T-cell (primary cell): ENCODE measurements at places on chromosomes 7 and 10. TPM values are rescaled to one million over a fixed set of nuclear protein-coding genes. Genes with fewer than 3 reads are reported as not detected.

METTL27 gene
- 0.45 TPM for total RNA-seq

BMPR1A gene
- 11.4 TPM for total RNA-seq

- no peaks in the 10 kb centered on the region for H3K27me3 ChIP-seq
- H3K27ac ChIP-seq, result no peak overlapping the region
- H3K4me3 ChIP-seq, result no peak overlapping the region
Measured at GRCh38 chr7:41205600-41205999, 497.3 kb downstream of the INHBA start.

- H3K4me3 ChIP-seq, result no peak overlapping the region
- DNase-seq, result no peak
- no peaks in the 10 kb centered on the region for H3K36me3 ChIP-seq
- H3K27me3 ChIP-seq, result peaks cover 4% of the 10 kb centered on the region
- no peak overlapping the region for H3K27ac ChIP-seq
Measured at GRCh38 chr7:45576249-45576929, 2.2 kb downstream of the ADCY1 start.

GRCh38 chr7:80794631-80795573 is 123.9 kb downstream of the SEMA3C start:
- no peaks in the 10 kb centered on the region for H3K27me3 ChIP-seq
- no peak for DNase-seq
- H3K36me3 ChIP-seq, result no peaks in the 10 kb centered on the region
- no peaks in the 10 kb centered on the region for H3K4me1 ChIP-seq
- H3K4me3 ChIP-seq, result no peak overlapping the region

DNA sequence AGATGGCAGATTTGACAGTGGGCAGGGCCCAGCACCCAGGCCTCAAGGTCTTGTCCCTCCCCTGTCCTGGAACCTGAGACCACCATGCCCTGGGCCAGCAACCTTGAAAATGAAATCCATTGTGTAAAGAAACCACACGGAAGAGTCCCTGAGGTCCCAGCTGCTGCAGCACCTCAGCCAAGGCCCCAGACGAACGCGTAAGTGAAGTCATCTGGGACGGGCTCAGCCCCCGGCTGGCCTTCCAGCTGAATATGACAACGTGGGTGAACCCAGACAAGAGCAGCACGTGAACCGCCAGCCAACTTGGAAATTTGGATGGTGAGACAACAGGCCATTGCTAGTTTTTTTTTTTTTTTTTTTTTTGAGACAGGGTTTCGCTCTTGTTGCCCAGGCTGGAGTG is 70.3 kb downstream of the CYTH3 start:
- no peak for DNase-seq
- H3K4me3 ChIP-seq, result no peak overlapping the region
- H3K27me3 ChIP-seq, result no peaks in the 10 kb centered on the region
- H3K27ac ChIP-seq, result no peak overlapping the region
